ENCODE measurements at places on chromosomes 2 and 18.
A peak's percentile ranks its signal among the peaks of the same experiment; 100 is the strongest.

DNA sequence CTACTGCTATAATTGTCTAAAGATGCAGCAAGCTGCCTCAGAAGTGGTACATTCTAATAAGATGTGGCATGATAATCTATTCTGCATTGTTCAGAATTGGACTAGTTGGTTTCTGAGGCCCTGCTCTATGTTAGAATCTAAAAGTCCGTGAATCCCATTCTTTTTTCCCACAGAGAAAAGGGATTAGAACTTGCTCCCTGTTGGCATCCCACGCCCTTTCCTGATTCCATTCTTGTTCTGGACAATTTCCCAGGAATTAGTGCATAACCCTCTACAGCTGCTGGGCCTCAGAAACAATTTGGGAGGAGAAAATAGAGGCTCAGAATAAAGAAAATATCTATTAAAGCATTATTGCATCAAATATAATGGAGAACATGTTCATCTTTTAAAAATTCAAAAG is 282.7 kb downstream of the NRXN1 start:
- no peak for ATAC-seq

GRCh38 chr2:67712484-67712883 is 315.4 kb downstream of the ETAA1 start:
- no peak for ATAC-seq

DNA sequence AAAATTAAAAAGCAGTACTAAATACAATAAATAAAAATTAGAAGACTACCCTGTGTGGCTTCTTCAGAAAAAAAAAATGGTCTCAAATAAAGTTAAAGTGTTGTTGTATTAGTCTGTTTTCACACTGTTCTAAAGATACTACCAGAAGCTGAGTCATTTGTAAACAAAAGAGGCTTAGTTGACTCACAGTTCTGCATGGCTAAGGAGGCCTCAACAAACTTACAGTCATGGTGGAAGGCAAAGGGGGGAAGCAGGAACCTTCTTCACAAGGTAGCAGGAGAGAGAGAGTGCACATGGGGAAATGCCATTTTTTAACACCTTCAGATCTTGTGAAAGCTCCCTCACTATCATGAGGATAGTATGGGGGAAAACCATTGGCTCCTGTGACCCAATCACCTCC is 612.8 kb downstream of the RNF144A start:
- no peak for ATAC-seq

- ATAC-seq: no peak
These were observed 79.7 kb downstream of the NCK2 start for GRCh38 chr2:105824446-105824845.

- ATAC-seq: no peak
These were observed 476.3 kb upstream of the VWC2L start for GRCh38 chr2:213934560-213934959.

GRCh38 chr2:161870401-161870930 is 203.5 kb downstream of the DPP4 start:
- ATAC-seq: no peak

GRCh38 chr2:15640261-15640711 is 48.6 kb downstream of the DDX1 start:
- ATAC-seq: no peak

- ATAC-seq: no peak
These were observed 18.5 kb downstream of the CCDC88A start for GRCh38 chr2:55401124-55401523.

DNA sequence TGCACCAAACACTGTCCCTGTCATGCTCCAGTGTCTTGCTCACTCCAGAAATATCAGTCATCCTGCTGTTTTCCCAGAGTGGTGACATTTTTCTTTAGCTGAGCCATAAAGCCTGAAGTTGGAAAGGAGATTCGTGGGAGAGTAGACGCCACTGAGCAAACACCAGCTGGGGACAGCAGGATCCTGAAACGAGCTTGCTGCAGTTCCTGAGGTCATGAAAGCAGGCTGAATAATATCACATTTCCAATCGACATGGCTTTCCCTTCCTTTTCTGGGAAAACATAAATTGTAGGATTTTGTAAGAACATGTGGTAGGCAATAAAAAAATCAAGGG is 276.4 kb downstream of the CDCA7 start:
- no peak for ATAC-seq

GRCh38 chr2:105789745-105790460 is 45.2 kb downstream of the NCK2 start:
- ATAC-seq: peak; percentile 68

GRCh38 chr2:152513681-152514080 is 178.7 kb downstream of the FMNL2 start:
- no peak for ATAC-seq

- no peak for ATAC-seq
These were observed 41.6 kb downstream of the FER1L5 start for GRCh38 chr2:96683972-96684820.

- ATAC-seq: no peak
These were observed 2.2 kb downstream of the PLEKHA3 start for GRCh38 chr2:178482437-178482836.

- no peak for ATAC-seq
These were observed 300.1 kb upstream of the TRIB2 start for GRCh38 chr2:12416600-12416999.

GRCh38 chr18:38963943-38964660 is 1398.5 kb upstream of the CELF4 start:
- no peak for ATAC-seq

GRCh38 chr2:238854246-238854645 is 6.4 kb downstream of the TWIST2 start:
- ATAC-seq: no peak

All from gastroesophageal sphincter (tissue), 4 donors.